ENCODE measurements at places on chromosomes 6 and 20. TPM values are rescaled to one million over a fixed set of nuclear protein-coding genes. Genes with fewer than 3 reads are reported as not detected.

The FHL5 gene
- total RNA-seq, result 12.9 TPM

The RSPO3 gene
- total RNA-seq, result 23.3 TPM

The CEP162 gene
- total RNA-seq, result 18.7 TPM

The SSTR4 gene
- not detected for total RNA-seq

The SYCP2 gene
- 12.5 TPM for total RNA-seq

DNA sequence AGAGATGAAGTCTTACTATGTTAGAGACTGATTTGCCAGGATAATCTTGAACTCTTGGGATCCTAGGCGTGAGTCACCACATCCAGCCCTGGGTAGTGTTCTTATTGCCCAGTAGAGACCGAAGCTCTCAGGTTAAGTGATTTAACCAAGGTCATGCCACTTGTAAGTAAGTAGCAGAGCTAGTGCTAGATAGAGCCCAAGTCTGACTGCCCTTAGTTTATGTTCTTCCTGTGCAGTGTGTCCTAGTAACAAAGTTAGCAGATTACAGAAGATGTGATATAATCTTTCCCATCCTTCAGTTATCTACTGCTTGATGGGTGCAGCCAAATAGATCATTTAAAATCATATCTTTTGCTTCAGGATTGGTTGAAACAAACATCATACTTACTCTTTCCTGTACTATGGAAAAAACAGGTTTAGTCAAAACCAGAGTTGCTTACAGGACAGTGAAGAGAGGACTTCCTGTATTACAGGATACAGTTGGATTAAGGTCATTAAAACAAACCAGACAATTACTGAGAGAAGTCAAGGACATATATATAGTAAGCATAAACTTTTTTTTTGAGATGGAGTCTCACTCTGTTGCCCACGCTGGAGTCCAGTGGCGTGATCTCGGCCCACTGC is 9.5 kb upstream of the PABPC1L start:
- DNase-seq, result no peak
- H3K4me1 ChIP-seq, result no peaks in the 10 kb centered on the region
- H3K36me3 ChIP-seq, result peaks cover 10% of the 10 kb centered on the region
- no peak overlapping the region for H3K4me3 ChIP-seq

- no peak overlapping the region for H3K4me3 ChIP-seq
- DNase-seq, result no peak
- no peak overlapping the region for H3K27ac ChIP-seq
- H3K4me1 ChIP-seq, result no peaks in the 10 kb centered on the region
- no peaks in the 10 kb centered on the region for H3K36me3 ChIP-seq
Measured at GRCh38 chr6:130843575-130844320, 16.5 kb downstream of the SMLR1 start.

GRCh38 chr6:45148711-45149341 is 179.3 kb upstream of the RUNX2 start:
- H3K4me1 ChIP-seq, result no peaks in the 10 kb centered on the region
- H3K36me3 ChIP-seq, result no peaks in the 10 kb centered on the region
- H3K27me3 ChIP-seq, result no peaks in the 10 kb centered on the region

DNA sequence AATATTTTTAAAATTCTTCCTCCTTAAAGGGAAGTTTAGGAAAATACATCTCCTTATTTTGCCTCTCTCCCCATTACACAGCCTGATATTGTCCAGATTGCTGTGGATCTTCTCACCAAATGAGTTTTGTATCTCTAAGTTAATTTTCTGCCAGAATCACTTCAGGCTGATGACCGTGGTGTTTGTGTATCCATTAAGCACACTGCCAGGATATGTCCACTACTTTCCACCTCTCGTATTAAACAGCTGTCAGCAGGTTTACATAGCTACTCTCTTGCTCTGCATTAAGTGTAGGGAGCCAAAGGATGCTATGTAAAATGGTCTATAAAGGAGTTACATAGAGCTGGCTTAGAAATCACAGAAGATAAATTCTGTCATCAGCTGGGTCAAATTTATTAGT is 201.1 kb downstream of the ZFAND3 start:
- H3K27ac ChIP-seq, result no peak overlapping the region
- DNase-seq, result no peak
- no peaks in the 10 kb centered on the region for H3K27me3 ChIP-seq
- no peaks in the 10 kb centered on the region for H3K4me1 ChIP-seq
- H3K36me3 ChIP-seq, result no peaks in the 10 kb centered on the region
- no peak overlapping the region for H3K4me3 ChIP-seq

- DNase-seq, result no peak
- H3K4me1 ChIP-seq, result no peaks in the 10 kb centered on the region
- H3K27ac ChIP-seq, result no peak overlapping the region
- no peak overlapping the region for H3K4me3 ChIP-seq
- H3K36me3 ChIP-seq, result no peaks in the 10 kb centered on the region
Measured at GRCh38 chr6:157092736-157093135, 230.6 kb downstream of the TMEM242 start.

DNA sequence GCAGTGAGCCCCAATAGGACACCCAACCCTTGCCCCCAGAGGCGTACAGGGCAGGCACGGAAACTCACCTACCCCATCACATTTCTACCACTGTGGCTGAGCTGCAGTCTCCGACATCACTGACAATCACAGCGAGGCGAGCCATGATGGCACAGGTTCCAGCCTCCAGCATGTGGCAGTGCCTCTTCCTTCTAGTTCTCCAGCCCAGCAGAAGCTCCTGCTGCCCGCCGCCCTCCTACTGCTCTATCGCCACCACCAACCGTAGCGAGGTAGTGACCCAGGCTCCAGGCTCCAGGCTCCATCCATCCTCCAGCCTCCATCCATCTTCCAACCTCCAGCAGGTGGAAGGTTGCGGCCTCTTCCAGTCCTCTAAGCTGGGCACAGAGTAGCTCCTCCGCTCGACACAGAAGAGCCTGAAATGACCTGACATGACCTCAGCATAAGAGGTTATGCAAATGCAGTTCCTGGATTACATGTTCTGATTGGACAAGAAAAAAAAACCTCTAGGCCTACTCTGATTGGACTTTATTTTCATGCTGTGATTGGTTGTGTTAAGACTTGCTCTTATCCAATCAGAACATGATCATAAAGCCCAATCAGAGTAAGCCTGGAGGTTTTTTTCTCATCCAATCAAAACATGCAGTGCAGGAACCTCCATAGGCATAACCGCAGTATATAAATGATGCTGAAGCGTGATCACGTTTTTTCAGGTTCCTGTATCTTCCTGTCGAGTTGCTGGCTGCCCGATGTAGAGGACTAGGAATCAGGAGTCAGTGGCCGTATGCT is 438.9 kb upstream of the ZNF337 start:
- H3K36me3 ChIP-seq, result no peaks in the 10 kb centered on the region
- no peak overlapping the region for H3K27ac ChIP-seq
- no peaks in the 10 kb centered on the region for H3K4me1 ChIP-seq
- DNase-seq, result no peak
- H3K4me3 ChIP-seq, result no peak overlapping the region

- no peaks in the 10 kb centered on the region for H3K4me1 ChIP-seq
- no peaks in the 10 kb centered on the region for H3K27me3 ChIP-seq
- H3K36me3 ChIP-seq, result no peaks in the 10 kb centered on the region
- H3K27ac ChIP-seq, result no peak overlapping the region
- no peak for DNase-seq
Measured at GRCh38 chr6:3961581-3962215, 112.5 kb downstream of the FAM50B start.

DNA sequence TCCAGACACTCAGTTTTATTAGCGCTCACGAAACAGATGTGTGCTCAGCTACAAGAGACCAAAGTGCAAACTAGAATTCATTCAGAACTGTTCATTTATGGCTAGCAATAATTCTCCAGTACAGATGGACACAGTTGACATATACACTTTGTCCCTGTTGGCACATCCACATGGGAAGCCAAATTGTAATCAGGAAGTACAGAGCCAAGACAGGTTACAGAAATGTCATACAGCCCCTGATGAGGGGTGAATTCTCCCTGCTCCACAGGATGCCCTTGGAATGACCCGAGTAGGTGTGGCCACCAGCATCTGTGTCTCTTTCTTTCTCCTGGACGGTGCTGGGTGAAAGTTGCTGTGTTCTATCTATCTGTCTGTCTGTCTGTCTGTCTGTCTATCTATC is 7.6 kb downstream of the DHX35 start:
- no peak for DNase-seq
- no peaks in the 10 kb centered on the region for H3K27me3 ChIP-seq
- no peak overlapping the region for H3K27ac ChIP-seq

DNA sequence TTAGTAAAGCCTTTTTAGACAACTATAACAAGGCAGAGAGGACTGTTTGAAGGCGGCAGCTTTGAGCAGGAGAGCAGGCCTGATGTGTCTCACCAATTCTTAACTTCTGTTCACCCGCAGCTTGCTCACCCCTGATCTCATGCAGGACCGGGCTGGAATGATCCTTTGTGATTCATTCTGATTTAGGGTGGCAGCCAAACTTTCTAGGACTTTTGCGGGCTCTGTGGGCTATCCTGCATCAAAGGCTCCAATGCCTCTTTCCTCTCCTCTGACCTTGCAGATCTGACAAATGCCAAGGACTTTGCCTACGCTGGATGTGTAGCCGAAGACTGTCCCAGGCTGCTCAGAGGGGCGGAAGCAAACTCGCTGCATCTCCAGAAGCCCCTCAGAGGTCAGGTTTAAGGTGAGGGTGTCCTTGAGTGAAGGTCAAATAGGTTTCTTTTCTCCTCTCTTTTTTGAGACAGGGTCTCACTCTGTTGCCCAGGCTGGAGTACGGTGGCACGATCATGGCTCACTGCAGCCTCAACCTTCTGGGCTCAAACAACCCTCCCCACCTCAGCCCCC is 72.3 kb downstream of the VEGFA start:
- no peak for DNase-seq
- H3K36me3 ChIP-seq, result no peaks in the 10 kb centered on the region
- H3K4me1 ChIP-seq, result no peaks in the 10 kb centered on the region
- H3K27ac ChIP-seq, result no peak overlapping the region
- no peaks in the 10 kb centered on the region for H3K27me3 ChIP-seq

GRCh38 chr6:168047841-168048723 is 30.9 kb downstream of the FRMD1 start:
- DNase-seq, result no peak
- H3K27ac ChIP-seq, result no peak overlapping the region
- no peaks in the 10 kb centered on the region for H3K27me3 ChIP-seq
- H3K4me3 ChIP-seq, result no peak overlapping the region

DNA sequence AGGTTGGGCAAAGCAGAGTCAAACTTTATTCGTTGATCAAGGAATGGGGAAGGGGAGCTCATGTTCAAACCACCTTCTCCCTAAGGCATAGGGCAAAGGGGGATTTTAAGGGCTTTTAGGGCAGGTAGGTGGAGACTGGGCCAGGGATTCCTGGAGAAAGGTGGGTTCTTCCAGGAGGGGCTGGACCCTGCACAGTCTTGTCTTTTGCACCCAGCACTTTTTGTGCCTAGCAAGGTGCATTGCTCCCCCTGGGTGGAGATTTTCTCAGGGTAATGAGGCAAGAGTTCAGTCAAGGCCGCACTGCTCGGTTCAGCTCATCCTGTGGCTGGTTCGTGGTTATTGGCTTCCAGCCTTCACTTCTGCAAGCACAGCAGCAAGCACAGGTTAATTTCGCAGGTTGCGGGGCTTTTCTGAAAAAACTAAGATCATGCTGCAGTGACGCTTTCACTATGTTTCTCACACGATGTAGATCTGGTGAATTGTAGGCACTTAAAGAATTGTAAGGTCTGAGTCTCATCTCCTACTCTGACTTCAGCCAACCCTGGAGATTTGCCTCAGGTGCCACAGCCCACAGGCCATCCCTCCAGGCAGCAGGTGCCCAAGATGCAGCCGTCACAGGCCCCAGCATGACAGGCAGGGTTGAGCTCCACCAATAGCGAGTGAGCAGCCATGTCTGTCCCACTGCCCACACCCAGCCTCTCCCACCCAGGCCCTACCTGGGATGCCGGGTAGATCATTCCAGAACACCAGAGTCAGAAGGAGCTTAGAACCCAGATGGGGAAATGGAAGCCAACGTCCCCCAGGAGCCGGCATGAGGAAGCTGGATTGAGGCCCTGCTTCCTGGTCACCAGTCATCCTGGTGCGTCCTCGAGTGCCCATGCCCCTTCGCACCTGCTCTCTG is 37.1 kb downstream of the SUN5 start:
- H3K4me1 ChIP-seq, result no peaks in the 10 kb centered on the region
- no peaks in the 10 kb centered on the region for H3K36me3 ChIP-seq

DNA sequence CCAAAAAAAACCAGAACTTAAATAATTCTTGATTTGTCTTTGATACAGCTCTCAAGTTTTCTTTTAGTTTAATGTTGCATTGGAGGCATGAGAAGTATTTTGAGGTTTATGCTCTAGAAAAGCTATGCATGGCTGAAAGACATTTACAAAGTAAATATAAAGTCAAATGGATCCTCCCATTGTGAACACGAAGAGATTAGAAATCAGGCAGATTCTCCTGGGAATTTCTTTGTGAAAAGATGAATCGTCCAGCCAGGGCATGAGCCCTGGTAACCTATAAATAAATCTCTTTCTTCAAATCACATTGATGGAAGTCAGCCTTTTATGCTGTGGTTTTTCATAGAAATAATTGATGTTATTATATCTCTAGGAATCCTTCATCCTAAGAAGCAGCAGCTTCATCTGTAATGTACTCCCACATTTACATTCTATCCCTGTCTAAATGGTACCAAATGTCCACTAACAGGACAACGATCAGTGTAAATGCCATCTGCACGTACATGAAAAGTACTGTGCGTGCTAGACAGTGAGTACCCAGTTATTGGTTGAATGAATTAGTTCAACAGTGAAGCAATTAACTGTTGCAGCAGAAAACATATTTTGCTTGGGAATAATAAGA is 143.6 kb downstream of the ALDH8A1 start:
- H3K27ac ChIP-seq, result no peak overlapping the region
- DNase-seq, result no peak
- H3K36me3 ChIP-seq, result no peaks in the 10 kb centered on the region
- H3K27me3 ChIP-seq, result no peaks in the 10 kb centered on the region
- no peaks in the 10 kb centered on the region for H3K4me1 ChIP-seq
